Memory B cell (primary cell): ENCODE measurements at places on chromosomes 16 and 17.

GRCh38 chr16:86335266-86336172 is 174.8 kb upstream of the FOXF1 start:
- no peak for DNase-seq

DNA sequence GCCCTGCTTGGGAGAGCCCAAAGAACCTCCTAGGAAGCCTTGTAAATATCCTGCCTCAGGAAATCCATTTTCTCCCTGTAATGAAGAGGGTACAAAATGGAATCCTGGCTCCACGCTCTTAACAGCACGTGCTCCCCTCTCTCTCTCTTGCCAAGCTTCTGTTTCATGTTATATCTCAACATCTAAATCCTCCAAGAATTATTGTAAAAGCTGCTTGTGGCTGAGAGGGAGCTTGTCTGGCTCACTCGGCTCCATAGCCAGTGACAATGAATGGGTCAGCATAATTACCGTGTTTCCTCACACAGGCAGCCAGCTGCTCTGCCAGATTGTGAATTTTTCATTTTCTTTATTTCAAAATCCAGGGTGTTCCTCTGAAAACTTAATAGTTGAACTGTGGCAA is 317.8 kb downstream of the RBFOX1 start:
- no peak for DNase-seq

DNA sequence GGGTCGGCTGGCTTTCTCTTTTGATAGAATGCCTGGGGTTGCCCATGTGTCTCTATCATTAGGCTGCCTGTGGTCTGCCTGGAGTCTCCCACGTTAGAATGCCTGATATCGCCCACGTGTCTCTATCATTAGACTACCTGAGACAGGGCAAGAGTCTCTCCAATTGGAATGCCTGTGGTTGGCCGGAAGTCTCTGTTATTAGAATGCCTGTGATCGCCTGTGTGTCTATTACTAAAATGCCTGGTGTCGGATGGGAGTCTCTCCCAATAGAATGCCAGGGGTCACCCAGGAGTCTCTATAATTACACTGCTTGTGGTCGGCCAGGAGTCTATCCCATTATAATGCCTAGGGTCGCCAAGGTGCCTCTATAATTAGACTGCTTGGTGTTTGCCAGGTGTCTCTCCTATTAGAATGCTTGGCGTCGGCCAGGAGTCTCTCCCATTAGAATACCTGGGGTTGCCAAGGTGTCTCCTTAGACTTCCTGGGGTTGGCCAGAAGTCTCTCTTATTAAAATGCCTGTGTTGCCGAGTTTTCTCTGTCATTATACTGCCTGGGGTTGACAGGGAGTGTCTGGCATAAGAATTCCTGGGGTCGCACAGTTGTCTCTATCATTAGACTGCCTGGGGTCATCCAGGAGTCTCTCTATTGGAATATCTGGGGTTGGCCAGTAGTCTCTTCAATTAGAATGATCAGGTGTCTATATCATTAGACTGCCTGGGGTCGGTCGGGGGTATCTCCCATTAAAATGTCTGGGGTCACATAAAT is 2272.8 kb downstream of the TP53TG3F start:
- DNase-seq: no peak

- DNase-seq: no peak
Measured at GRCh38 chr16:87860553-87861299, 8.6 kb downstream of the SLC7A5 start.

DNA sequence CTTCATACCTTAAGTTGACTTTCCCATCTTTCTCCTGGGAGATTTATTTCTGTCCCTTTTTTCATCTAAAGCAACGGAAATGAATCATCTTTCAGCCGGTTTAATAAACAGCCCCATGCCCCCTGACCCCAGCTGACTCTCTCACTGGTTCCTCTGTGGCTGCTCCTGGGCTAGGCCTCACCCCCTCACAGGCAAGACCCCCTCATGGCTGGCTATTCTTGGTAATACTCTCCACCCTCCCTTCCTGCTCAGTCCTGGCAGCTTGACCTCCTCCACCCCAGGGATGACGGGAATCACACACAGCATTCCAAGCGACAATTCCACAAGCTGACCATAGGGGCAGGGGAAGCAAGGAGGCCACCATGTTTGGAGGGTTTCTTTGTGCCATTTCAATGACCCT is 1.5 kb upstream of the ADAP2 start:
- no peak for DNase-seq

GRCh38 chr16:4093495-4094126 is 22.6 kb downstream of the ADCY9 start:
- no peak for DNase-seq

- no peak for DNase-seq
Measured at GRCh38 chr16:84746875-84747274, 47.1 kb downstream of the USP10 start.

DNA sequence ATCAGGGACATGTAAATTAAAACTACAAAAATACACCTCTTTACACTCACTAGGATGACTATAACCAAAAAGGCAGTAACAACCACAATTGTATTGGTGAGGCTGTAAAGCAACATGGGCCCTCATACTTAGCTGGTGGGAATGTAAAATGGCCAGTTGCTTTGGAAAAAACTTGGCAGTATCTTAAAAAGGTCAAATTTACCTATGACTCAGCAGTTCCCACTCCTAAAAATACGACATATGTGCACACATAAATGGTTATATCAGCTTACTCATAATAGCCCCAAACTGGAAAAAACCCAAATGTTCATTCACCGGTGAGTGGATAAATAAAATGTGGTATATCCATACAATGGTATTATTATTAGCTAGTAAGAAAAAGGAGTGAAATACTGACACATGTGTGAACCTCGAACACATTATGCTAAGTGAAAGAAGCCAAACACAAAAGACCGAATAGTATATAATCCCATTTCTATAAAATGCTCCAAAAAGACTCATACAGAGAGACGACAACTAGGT is 391.4 kb downstream of the NPIPA8 start:
- no peak for DNase-seq

GRCh38 chr16:82400046-82400445 is 226.7 kb upstream of the CDH13 start:
- DNase-seq: no peak

DNA sequence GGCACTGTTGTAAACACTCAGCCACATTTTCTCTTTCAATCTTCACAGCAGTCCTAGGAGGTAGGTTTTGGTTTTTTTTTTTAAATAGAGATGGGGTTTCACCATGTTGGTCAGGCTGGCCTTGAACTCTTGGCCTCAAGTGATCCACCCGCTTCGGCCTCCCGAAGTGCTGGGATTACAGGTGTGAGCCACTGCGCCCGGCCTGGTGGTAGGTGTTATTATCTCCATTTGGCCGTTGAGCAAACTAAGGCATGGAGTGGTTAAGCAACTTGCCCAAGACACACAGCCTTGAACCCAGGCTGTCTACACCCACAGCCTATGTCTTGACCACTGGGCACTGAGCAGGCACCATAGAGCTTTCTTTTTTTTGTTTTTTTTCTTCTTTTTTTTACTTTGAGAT is 8.6 kb downstream of the SGCA start:
- DNase-seq: no peak

- no peak for DNase-seq
Measured at GRCh38 chr16:23464196-23464595, 11.2 kb upstream of the COG7 start.

- DNase-seq: no peak
Measured at GRCh38 chr17:48177816-48178215, 70.2 kb downstream of the SNX11 start.

DNA sequence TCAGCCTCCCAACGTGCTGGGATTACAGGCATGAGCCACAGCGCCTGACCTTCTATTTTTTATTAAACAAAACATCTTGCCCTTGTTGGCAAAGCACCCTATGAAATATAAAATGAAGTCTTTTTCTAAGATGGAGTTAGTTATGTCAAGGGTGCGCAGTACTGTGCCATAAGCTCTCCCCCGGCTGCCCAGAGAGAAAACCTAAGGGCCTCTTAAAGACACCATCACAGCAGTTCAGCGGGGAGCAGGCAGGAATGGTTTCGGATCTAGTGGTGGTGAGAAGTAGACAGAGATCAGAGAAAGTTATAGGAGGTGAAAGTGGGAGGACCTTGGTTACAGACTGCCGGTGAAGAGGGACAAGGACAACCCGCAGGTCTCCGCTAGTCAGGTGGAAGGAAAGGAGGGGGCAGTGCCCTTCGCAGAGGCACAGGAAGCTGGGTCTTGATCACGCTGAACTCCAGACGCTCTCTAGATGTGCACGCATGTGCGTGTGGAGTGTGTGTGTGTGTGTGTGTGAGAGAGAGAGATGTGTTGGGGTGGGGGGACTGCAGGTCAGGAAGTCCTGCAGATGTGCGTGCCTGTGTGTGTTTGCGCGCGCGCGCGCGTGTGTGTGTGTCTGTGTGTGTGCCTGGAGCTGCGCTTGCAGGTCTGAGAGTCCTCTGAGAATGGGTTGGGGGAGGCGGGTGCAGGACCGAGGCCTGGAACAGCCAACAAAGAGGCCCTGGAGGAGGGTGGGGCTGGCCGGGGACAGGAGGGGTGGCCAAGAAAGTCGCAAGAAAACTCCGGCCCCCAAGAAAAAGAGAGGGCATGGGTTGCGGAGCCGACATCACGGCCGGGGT is 748 bp upstream of the CMTM3 start:
- DNase-seq: peak; percentile 40

DNA sequence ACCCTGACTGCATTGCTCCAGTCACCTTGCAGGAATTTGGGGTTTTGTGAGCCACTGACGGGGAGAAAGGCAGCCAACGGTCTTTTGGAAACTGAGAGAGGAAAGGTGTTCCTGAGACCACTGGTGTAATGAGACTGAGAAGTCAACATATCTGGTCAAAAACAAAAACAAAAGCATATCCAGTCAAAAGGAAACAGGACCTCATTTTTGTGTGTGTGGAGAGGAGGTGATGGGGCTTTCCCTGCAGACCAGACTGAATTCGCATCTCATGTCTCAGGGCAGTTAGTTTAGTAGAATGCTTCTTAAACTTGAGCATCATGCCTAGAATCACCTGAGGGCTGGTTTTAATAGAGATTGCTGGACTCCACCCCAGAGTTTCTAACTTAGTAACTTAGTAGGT is 198.4 kb downstream of the COPRS start:
- DNase-seq: no peak

DNA sequence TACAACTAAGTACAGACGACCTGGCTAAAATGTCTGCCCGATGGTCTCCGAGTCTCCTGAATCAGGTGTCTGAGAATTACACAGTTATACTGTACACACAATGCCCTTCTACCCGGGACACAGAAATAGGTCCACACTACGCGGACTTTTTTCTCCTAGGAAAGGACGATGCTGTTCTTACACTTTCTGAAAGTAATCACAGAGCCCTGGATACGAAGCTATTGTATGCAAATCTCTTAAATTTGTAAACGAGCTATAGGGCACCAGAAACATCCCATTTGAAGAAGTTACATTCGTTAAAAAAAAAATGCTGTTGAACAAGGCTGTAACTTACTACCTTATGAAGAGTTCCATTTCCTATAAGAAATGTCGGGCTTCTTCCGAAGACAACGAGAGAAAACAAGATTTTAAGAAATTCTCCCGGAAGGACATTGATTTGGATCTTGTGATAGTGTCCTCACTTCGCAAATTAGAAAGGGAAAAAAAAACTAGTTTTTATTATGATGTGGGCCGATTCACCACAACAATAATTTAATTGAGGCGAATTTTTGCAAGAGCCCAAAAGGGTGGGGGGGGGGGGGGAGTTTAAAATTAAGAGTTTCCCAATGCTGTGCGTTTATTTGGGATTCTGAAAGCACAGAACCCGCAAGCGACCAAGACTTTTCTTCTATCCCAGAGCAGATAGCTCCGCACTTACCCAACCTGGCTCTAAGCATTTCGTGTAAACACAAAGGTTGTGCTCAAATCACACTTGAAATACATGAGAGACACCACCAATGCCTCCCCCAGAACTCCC is 1.5 kb upstream of the SOX9 start:
- DNase-seq: no peak

GRCh38 chr16:12349936-12350850 is 373.7 kb downstream of the SNX29 start:
- no peak for DNase-seq

DNA sequence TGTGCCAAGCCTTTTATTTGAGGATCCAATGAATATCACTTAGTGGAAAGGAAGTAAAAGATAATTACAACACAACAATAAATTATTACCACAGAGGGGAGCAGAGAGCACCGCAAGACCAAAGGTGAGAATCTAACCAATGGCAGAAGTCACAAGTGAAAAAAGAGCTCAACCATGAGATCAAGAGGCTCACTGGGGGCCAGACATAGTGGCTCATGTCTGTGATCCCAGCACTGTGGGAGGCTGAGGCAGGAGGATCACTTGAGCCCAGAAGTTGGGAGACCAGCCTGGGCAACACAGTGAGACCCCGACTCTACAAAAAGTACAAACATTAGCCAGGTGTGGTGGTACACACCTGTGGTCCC is 17.7 kb downstream of the ANKRD11 start:
- no peak for DNase-seq

- DNase-seq: no peak
Measured at GRCh38 chr17:38459567-38459966, 31.3 kb downstream of the ARHGAP23 start.

- no peak for DNase-seq
Measured at GRCh38 chr17:62778990-62779681, 29.0 kb downstream of the MARCHF10 start.

GRCh38 chr17:42018339-42018738 is 1.1 kb upstream of the DNAJC7 start:
- no peak for DNase-seq

GRCh38 chr17:19647697-19648474 is 665 bp upstream of the ALDH3A2 start:
- DNase-seq: no peak

DNA sequence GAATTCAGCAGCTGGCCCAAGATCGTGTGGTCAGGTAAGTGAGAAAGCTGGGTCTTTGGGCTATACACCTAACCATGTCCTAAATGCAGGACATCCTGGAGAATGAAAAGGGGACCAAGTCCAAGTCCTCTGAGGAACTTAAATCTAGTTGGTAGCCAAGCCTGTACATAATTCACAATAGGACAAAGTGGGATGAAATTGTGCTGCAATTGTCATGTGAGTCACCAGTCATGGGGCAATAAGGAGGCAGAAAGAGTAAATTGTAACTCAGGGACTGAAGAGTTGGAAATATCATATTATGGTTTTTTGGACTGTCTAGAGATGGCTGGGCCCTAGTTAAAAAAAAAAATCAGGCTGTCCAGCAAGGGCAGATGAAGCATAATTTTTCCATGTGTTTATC is 202.6 kb downstream of the CYLD start:
- DNase-seq: no peak

- DNase-seq: peak; percentile 37
Measured at GRCh38 chr17:3843935-3844516, 2.0 kb downstream of the NCBP3 start.

- no peak for DNase-seq
Measured at GRCh38 chr16:21526923-21527807, 72.2 kb upstream of the METTL9 start.

DNA sequence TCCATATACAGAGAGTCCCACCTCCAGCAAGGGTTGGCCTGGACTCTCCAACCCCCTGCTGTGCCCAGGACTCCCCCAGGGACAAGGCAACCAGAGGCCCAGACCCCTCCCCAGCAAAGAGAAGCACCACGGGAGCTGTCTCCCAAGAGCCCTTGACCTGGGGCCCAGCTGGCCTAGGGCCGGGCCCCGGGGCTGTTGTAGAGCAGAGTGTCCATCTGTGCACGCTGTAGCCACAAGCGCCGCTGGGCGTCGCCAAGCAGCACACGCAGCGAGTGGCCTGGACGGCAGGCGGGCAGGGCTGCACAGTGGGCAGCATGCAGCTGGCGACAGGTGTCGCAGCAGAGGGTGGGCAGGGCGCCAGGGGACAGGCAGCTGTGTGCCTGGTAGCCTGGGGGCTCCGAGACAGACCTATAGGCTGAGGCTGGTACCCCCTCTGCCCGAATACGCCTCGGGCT is 4.3 kb downstream of the SPATA2L start:
- DNase-seq: no peak
